ENCODE measurements at places on chromosomes 12 and 14. TPM values are rescaled to one million over a fixed set of nuclear protein-coding genes. Genes with fewer than 3 reads are reported as not detected.

Gene NID2
- 14.2 TPM for total RNA-seq

Gene LRP1-AS
- not detected for total RNA-seq

Gene KRT81
- total RNA-seq, result 0.18 TPM

Gene INTS13
- 44.8 TPM for total RNA-seq

Gene ARL6IP4
- 245 TPM for total RNA-seq

Gene EGLN3
- 13.1 TPM for total RNA-seq

Gene RNASE7
- not detected for total RNA-seq

Gene MYH6
- not detected for total RNA-seq

Gene CPNE6
- total RNA-seq, result not detected

Gene ANG
- total RNA-seq, result 2.6 TPM

Gene GPRC5D
- total RNA-seq, result not detected

Gene POLR3B
- 12.2 TPM for total RNA-seq

Gene HOXC4
- total RNA-seq, result not detected

Gene KRT86
- total RNA-seq, result 0.85 TPM

Gene PRH1
- 26.6 TPM for total RNA-seq

Gene PLEKHG7
- not detected for total RNA-seq

Gene SMOC1
- under 0.01 TPM for total RNA-seq

Gene TCL1B
- total RNA-seq, result not detected

Gene CGRRF1
- total RNA-seq, result 8.1 TPM

Gene SIX1
- 0.27 TPM for total RNA-seq

Gene CHURC1
- 37.0 TPM for total RNA-seq

Gene CRY1
- total RNA-seq, result 15.7 TPM

Gene BATF
- total RNA-seq, result not detected

Gene PDE3A
- 14.8 TPM for total RNA-seq

Gene FNTB
- total RNA-seq, result 6.7 TPM

Gene TMTC1
- 45.8 TPM for total RNA-seq

Data from endothelial cell of coronary artery (primary cell).